Right renal cortex interstitium (tissue), 3 donors: ENCODE measurements at places on chromosomes 2 and 18.

DNA sequence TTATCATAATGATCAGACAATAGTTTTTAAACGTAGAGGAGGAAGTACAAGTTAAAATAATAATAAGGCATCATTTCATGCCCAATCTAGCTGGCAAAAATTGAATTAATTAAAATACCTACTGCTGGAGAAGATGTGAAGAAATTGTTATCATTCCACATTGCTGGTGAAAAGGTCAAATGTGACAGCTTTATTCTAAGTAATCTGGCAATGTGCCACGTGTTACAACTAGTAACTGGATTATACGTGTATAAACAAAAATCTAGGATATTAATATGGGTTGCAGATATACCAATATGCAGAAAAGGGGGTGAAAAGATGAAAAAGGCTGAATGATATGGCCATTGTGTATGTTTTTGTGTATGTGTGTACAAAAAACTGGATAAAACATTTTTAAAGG, 32.4 kb downstream of the SMAD2 start:
- no peak for DNase-seq

DNA sequence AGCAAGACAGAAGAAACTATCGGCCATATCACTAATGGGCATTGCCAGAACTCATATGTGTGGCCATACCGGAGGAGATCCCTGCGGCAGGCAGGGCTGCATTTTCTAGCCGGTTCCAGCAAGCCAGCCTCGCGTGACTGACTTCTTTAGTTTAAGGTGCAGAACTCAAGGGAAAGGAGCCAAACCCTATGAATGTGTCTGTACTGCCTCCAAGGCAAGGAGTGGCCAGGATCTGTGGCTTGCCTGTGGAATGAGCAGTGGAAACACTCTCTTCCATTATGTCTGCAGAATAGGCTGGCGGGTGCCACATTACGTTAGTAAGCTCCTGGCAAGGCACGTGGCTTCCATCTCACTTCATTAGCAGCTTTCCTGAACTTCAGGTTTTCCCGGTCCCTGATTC, 137.6 kb downstream of the ATL2 start:
- DNase-seq = no peak

- DNase-seq = no peak
Measured at GRCh38 chr2:74148457-74149246, 940 bp upstream of the BOLA3 start.

DNA sequence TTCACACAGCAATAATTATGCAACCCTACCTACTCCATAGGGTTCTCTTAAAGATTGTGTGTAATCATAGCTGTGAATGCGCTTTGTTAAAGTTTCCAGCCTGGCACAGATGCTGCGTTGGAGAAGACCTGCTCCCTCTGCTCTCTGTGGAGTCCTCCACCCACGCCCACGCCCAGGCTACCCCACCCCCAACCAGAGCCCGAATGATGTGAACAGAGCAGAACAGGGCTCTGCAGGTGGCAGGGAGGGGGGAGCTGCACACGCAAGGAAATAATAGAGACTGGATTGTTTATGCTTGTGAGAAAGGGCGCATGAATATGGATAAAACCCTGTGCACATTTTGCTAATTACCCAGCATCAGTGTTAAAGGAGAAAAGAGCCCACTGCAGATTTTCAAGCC, 447.5 kb downstream of the BCL11A start:
- no peak for DNase-seq

DNA sequence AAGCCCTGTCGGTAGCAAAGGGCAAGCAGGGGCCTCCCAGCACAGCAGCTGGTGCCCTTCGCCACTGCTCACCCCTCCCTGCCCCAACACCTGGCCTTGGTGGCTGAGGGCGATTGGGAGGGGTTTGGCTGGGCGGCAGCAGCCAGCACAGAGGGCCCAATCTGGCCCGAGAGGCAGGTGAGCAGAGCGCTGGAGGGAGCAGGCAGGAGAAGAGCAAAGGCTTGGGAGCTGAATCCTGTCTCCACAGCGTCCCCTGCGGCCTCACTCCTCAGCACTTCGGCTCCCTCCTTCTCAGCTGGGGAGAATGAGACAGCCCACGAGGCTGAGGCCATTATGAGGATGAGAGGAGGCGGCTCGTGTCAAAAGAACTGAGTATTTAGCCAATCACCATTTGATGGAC, 74.9 kb upstream of the TAF1B start:
- DNase-seq = no peak

GRCh38 chr2:171390941-171391516, 42.8 kb downstream of the METTL8 start:
- no peak for DNase-seq
